Suprapubic skin (tissue), 4 donors: ENCODE measurements at places on chromosomes 4 and X.

DNA sequence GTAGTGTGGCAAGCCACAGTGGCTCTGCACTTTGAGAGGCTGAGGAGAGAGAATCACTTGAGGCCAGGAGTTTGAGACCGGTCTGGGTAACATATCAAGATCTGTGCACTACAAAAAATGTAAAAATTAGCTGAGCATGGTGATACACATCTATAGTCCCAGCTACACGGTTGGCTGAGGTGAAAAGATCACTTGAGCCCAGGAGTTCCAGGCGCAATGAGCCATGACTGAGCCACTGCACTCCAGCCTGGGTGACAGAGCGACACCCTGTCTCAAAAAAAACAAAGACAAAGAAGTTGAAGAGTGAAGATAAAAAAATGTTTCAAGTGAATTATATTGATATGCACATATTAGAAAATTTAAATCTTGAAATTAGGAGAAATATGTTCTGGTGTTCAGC lies 46.3 kb downstream of the SULT1B1 start:
- DNase-seq: no peak
- H3K36me3 ChIP-seq: no peaks in the 10 kb centered on the region
- no peak overlapping the region for H3K4me3 ChIP-seq
- no peaks in the 10 kb centered on the region for H3K4me1 ChIP-seq
- H3K27me3 ChIP-seq: no peaks in the 10 kb centered on the region

DNA sequence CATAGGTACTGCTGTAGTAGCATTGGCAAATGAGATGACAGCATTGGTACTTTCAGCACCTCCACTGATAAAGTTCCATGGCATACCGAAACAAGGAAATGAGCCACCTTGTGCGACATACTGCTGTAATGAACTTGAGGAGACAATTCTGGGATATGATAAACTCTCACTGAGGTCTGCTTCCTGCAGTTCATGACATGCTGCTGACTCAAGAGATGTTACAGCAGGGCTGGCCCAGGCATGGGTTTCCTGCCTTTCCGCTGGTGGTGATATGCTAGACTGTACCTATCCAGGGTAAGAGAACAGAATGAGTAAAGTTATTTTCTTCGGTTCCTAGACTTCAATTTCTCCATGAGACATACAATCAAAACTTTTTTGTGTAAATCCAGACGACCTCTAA lies 17.1 kb downstream of the BEND2 start:
- H3K36me3 ChIP-seq: no peaks in the 10 kb centered on the region
- no peak for DNase-seq
- no peaks in the 10 kb centered on the region for H3K4me1 ChIP-seq
- no peaks in the 10 kb centered on the region for H3K27me3 ChIP-seq

GRCh38 chr4:161717084-161717483 lies 446.7 kb downstream of the FSTL5 start:
- no peaks in the 10 kb centered on the region for H3K36me3 ChIP-seq
- no peaks in the 10 kb centered on the region for H3K27me3 ChIP-seq
- no peak overlapping the region for H3K4me3 ChIP-seq
- H3K4me1 ChIP-seq: no peaks in the 10 kb centered on the region

DNA sequence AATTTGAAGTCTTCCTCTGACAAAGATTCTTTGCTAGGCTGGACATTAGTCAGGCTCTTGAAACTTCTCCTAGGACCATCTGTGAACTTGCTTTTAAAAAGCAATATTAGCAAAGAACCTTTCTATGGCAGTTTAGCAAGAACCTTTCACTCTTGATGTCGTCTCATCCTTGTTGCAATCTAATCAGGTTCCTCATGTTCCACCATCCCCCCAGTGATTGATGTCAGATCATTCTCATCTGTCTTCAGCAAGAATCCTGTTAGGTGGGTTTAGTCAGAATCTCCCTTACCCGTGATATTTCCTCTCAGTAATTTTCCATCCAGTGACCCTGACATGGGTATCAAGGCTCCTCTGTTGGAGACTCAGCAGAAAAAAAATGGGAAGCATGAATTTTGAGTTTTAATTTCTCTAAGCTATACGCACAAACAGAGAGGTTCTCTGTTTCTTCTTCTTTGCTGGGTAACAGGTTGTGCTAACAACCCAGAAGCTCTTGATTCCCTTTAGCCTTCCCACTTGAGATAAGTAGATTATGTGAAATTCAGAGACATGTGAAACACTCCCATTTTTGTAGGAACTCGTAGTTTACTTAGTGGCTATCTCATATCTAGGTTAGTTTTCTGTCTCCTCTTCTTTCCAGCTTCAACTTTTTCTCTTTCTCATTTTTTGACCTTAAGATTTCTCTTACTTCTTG lies 507.4 kb downstream of the C4orf33 start:
- no peaks in the 10 kb centered on the region for H3K27me3 ChIP-seq
- no peak overlapping the region for H3K4me3 ChIP-seq
- H3K4me1 ChIP-seq: no peaks in the 10 kb centered on the region
- no peaks in the 10 kb centered on the region for H3K36me3 ChIP-seq
- no peak overlapping the region for H3K27ac ChIP-seq
- DNase-seq: no peak

DNA sequence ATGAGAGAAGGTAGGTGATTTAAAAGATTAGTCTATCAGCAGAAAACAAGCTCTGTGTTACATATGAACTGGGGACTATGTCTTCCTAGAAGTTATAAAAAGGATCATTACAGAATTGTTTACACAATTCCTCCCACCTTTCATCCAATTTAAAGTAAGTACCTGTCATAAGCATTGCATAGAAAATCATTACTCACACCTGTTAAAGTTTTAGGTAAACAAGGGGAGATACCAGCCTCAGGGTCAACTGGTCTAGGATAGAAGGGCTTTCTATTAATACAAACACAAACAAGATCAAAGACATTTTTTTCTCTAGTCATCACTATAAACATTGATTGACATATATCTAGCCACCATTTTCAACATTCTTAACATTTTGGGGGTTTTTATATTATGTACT lies 333.9 kb downstream of the ARHGAP24 start:
- no peaks in the 10 kb centered on the region for H3K27me3 ChIP-seq
- no peak overlapping the region for H3K4me3 ChIP-seq
- peaks cover 4% of the 10 kb centered on the region for H3K4me1 ChIP-seq
- no peak overlapping the region for H3K27ac ChIP-seq
- no peaks in the 10 kb centered on the region for H3K36me3 ChIP-seq
